ENCODE measurements at places on chromosomes 4 and X.

GRCh38 chr4:16663732-16664131, 234.7 kb downstream of the LDB2 start:
- DNase-seq, result no peak

DNA sequence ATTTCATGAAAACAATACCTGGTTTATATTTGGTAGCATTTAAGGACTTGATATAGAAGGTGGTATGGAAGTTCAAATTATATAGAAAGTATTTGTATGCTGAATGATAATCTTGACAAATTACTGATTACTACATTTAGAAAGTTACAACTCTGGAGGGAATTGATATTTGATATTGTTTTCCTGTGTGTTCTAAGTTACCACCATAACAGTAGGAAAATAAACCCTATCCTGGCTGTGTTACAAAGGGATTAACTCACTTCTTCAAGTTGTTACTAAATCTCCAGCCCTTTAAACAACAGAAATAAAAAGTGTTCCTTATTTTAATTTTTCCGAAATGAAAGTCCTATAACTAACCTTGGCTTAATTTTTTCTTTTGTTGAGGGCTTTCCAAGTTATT, 36.6 kb downstream of the FHL1 start:
- DNase-seq, result no peak

GRCh38 chrX:9622128-9622527, 143.5 kb downstream of the GPR143 start:
- no peak for DNase-seq

GRCh38 chrX:16137416-16138107, 14.2 kb downstream of the GRPR start:
- DNase-seq, result no peak

- no peak for DNase-seq
Observed at GRCh38 chr4:59671037-59671436, 1529.1 kb upstream of the ADGRL3 start.

DNA sequence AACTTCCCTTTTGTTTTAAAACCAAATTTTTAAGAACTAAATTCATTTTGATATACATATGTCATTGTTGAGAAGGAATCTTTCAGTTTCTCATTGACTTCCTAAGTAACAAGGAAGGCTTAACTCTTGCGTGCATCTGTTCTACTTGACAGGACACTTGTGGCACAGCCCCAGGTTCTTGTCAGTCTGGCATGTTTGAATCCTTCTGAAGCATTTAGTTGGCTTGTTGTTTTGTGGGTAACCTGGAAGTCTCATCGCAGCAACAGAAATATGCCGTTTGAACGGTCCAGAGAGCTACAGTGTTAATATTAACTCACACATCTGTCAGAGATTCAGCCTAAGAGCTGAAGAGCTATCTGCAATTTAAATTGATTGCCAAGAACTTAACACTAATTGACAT, 76.0 kb downstream of the GLRA3 start:
- no peak for DNase-seq

GRCh38 chrX:153844509-153845082, 14.3 kb upstream of the PDZD4 start:
- no peak for DNase-seq
